ENCODE measurements at places on chromosomes 2 and 18.

DNA sequence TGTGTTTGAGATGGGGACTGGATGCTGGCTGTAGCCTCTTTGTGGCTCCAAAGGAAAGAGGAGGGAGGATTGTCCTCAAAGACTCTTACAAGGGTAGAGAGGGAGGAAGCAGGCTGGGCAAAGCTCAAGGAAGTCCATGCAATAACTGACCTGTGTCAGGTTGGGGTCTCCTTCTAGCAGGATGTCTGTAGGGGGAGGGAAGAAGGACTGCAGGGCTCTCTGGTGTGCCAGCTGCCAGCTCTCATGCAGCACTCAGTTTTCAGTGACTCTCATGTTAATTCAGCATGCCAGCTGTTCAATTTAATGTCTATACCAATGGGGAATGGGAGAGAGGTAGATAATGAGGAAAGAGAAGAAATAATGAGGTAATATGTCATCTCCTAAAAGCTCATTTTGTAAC is 85.3 kb upstream of the RANBP2 start:
- peak; percentile 15 for DNase-seq

GRCh38 chr2:231190531-231191197 is 7.8 kb upstream of the ARMC9 start:
- DNase-seq = peak; percentile 53

DNA sequence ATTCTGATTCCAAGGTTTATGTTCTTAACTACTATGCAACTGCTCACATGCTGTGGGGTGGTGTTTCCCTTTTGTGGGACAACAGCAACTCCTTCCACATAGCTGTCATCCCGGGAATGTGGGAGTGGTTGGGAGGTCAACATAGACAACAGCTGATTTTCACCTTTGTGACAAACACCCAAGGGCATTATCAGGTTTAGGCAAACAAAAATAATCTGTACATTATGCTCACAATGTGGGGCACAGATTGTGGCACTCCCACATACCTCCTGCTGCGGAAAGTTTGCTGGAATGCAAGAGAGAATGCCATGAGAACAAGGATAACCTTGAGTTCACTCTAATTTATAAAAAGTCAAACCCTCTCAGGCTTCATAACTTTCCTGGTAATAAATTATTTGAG is 582.6 kb downstream of the CNTNAP5 start:
- no peak for DNase-seq

DNA sequence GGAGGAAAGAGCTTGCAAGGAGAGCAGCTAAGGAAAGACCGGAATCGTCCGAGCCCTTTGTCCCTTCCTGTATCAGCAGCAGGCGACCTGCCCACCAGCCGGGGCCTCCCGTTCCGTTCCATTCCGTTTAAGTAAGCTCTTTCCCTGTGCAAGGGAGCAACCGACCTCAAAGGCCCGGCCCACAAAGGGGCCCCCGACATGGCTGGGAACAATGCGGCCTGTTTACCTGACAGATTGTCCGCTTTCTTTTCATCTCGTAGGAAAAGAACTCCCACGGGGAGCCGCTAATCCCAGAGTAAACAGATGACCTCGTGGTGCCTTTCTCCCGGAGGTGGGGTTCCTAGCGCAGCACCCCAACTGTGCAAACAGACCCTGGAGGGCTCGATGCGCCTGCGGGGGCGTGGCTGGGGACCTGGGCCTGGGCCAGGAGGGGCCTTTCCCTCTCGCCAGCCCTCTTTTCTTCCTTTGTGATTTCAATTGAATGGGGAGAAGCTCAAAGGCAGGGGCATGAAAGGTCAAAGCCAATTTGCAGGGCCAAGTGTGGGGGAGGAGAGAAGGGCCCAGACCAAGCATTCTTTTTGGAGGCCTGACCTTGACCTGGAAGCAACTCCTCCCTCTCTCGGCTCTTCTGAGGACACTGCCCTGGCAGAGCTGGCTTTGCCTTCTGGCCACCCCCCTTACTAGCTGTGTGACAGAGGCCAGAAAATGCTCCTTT is 120.2 kb downstream of the INHBB start:
- DNase-seq = no peak

GRCh38 chr2:143262389-143262788 is 133.2 kb downstream of the ARHGAP15 start:
- DNase-seq = no peak

- DNase-seq = no peak
These were observed 227.5 kb downstream of the SH3RF3 start for GRCh38 chr2:109356324-109357035.

DNA sequence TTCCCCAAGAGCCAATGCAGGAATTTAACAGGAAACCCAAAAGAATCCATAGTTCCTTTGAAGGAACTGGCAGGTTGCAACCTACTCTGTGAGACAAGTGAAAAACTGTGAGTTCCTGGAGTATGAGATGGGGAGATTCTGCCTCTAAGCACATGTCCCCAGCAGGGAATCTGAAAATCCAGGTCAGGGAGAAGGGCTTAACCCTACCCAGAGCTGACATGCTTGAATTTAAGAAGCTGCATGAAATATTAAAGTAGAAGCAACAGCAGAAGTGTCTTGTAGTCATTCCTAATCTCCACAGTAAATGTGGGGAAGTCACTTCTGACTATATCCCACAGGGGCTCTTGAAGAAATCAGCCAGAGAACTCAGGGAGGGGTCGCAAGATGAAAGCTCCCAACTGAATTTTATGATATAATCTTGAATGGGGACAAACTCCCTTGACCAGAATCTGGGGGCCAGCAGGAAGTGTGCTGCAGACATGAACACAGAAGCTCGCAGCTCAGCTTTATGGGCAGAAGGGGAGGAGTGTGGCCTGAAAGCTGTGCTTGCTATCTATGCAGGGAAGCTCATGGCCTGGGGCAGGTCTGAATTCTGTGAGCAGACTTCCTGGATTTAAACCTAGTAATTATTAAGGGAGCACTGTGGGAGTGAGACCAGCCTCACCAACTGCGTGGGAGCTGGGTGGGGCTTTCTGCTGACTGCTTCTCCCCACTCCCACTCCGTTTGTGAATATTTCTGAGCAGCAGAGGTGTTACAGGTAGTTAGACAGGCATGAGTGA is 184.1 kb upstream of the KYNU start:
- DNase-seq = no peak

DNA sequence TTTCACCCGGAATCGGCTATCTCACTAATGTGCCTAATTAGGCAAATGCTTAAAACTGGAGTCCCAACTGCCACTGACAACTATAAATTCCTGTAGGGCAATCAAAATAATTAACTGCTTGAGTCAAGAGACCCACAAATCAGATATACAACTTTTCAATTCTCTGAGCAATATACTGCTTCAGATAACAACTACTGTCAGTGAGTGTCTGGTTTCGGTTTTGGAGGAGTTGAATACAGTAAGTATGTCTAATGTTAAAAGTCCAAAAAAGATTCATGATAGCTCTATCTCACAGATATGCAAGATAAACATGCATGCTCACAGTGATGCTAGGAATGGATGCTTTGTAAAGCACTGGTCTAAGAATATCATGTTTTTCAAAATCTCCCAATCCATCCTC is 283.3 kb downstream of the NRXN1 start:
- DNase-seq = no peak

- DNase-seq = no peak
These were observed 45.0 kb upstream of the SKOR2 start for GRCh38 chr18:47296462-47296861.

DNA sequence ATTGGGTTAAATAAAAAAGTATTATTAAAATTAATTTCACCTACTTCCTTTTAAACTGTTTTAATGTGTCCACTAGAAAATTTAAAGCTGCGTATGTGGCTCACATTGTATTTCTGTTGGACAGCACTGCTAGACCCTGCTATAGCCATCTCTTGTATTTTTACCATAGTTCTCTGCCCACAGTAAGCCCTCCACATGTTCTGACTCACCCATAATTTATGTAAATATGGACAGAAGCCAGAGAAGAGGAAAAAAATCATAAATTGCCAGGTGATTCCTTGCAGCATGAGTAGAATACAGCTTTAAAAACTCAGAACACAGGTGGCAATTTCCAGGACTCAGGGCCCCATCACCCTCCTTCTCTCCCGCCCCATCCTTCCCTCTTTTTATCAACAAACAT is 142.4 kb upstream of the MEX3C start:
- no peak for DNase-seq

DNA sequence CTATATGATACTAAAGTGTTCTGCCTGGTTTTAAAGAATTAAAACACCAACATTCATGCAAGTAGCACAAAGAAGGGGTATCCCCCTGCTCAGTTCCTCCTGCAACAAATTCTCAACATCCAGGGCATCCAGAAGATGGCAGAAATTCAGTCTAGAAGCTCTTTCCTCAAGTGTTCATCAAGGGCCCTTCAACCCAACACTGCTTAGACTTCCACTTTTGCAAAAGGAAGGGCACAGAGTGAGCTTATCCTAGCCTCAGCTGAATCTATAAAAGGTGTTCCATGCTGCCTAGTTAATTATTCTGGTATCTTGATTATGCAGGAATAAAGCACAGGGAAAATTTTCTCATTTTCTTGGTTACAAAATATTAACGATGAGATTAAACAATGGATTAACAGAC is 275.8 kb upstream of the CRIM1 start:
- DNase-seq = no peak

DNA sequence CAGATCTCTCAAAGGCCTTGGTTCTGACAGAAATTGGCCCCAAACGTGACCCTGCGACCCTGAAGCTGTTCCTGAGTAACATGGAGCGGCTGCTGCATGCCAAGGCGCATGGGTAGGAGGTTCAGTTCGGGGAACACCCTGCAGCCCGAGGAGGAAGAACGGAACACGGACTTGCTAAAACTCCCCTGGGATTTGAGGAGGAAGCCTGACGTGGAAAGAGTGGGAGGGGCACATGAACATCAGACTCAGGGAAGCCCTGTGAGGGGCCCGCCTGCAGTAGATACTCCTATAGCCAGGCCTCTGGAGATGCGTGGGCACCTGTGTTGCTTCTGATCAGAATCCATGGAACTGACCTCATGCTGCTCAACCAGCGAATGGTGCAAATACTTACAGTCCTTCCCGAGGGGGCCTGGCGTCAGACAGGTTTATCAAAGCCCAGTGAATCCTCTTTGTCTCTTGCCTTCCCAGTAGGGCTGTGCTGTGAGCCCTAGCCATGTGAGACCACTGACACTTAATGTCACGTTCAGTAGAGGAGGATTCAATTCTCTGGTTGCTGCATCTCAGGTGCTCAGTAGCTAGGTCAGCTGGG is 46.8 kb downstream of the IMPA2 start:
- DNase-seq = no peak

DNA sequence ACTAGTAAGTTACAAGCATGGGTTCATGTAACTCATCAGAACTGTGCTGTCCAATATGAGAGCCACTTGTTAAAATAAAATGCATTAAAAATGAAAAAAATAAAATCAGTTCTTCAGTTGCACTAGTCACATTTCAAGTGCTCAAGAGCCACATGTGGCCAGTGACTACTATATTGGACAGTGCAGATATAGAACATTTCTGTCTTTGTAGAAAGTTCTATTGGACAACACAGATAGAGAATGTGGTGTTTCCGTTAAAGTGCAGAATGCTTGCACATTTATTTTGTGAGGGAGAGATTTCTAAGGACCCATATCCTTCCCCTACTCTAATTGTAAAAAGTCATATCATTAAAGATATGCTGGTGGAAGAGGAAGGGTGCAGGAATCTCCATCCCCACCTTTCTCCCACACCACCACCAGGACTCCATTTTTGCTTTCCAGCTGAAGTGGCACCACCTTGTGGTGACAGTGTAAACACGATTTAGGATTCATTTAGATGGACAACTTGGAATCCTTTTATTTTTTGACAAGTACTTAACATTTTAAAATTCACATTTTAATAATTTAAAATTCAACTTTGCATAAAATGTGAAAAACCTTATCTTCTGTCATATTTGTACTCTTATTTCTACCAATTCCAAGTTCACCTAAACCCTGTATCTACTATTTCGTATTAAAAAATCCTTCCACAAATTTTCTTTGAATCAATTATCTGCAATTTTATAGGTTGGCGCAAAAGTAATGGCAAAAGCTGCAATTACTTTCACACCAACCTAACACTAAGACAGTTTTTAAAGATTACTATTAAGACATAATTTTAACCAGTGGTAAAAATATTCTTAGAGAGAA is 9.4 kb upstream of the CD302 start:
- peak; percentile 44 for DNase-seq

DNA sequence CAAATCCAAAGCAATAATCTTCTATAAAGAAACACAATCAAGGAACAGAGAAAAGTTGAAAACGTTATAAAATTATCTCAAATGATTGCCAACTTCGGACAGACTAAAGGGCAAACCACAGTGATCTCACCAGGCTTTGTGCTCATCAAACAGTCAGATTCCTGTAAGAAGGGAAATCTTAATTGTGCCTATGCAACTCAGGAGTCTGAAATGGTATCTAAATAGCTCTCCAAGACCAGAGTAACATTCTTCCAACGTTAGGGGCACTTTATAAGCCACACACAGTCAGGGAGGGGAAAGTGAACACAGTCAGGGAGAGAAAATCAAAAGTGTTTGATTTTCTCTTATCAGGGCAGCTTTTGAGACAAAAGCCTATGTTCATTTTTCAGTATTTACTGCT is 29.4 kb downstream of the PLEKHM3 start:
- no peak for DNase-seq

GRCh38 chr2:238015705-238016104 is 45.1 kb upstream of the SCLY start:
- DNase-seq = no peak

- no peak for DNase-seq
These were observed 103.0 kb downstream of the USP40 start for GRCh38 chr2:233463586-233463985.

DNA sequence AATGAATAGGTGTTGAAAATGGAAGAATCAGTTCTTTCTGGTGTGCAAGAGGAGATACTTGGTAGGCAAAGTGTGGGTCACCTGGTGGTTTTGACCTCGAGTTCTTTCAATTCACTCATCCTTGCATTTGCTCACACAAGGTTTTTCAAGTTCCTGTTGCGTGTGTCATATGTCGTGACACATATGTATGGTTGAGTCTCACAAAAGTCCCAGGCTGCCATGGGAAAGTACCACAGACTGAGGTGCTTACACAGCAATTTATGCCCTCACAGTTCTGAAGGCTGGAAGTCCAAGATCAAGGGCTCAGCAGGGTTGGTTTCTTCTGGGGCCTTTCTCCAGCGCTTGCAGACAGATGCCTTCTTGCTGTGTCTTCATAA is 64.4 kb downstream of the NCK2 start:
- DNase-seq = no peak

- DNase-seq = no peak
These were observed 14.4 kb upstream of the SP140L start for GRCh38 chr2:230312638-230313037.

- no peak for DNase-seq
These were observed 92.2 kb downstream of the STPG4 start for GRCh38 chr2:47062681-47063537.

GRCh38 chr18:26052505-26052904 is 37.9 kb downstream of the SS18 start:
- DNase-seq = no peak

GRCh38 chr2:88190808-88191721 is 20.9 kb downstream of the THNSL2 start:
- peak; percentile 31 for DNase-seq
